Stimulated activated CD4-positive, alpha-beta T cell treated with anti-CD3 and anti-CD28 coated beads, Interleukin-12 subunit alpha, Interleukin-12 subunit beta, amount 100 ng/mL, for 48 hours (primary cell): ENCODE measurements at places on chromosomes 6 and 20.
A peak's percentile ranks its signal among the peaks of the same experiment; 100 is the strongest.

GRCh38 chr20:47196091-47197081 lies 160.1 kb downstream of the ZMYND8 start:
- DNase-seq, result peak; percentile 69

DNA sequence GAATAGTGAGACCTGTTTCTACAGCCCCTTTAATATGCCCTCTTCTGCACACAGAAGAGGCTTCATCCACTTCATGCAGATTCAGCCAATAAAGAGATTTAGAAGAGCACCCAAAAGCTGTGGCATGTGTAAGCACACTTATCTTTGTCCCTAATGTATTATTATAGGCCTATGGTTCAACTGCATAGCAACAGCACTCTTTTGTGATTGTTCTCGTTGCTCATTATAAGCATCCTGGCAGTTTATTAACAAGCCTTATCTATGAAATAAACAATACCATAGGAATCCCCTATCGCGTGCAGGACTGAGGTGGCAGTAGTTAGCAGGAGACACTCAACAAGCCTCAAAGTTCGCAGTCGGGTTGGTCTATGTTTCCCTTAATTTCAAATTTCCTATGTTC lies 138.5 kb upstream of the BEND6 start:
- DNase-seq, result no peak

DNA sequence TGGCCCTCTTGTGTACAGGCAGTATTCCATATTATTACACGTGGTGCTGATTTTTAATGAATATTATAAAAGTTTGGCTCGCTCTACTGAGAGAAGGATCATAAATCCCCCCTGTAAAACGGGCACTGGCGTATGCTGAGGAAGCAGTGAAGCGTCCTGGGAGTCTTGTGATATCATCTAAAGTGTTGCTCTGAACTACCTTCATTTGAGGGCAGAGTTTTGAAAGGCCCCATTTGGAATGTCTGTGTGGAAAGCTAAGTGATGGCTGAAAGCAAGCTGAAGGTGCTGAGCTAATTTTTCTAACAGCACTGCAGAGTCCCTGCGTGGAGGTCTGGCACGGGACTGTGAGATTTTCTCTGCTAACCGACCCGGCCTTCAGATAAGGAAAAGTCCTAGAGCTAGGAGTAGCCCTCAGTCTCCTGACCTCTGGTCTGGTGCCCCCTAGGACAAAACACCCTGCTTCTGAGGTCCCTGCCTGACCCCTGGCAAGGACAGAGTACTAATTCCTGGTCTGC lies 1.3 kb upstream of the BACH2 start:
- no peak for DNase-seq

DNA sequence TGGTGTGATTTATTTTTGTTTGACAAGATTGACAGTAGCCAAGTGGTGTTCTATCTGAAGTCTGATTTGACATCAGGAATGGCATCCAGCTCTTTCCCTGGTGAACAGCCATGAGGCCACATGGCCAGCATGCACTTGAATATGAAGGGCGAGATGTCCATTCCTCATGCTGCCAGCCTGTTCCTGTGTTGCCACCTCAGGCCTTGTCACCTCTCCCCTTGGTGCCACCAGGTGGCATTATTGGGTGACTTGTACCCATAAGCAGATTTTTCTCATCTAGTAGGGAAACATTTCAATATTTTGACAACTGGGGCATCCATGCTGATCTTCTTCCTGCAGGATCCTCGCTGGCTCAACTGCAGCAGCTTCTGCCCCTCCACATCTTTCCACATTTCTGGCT lies 199.1 kb downstream of the ERMARD start:
- no peak for DNase-seq

DNA sequence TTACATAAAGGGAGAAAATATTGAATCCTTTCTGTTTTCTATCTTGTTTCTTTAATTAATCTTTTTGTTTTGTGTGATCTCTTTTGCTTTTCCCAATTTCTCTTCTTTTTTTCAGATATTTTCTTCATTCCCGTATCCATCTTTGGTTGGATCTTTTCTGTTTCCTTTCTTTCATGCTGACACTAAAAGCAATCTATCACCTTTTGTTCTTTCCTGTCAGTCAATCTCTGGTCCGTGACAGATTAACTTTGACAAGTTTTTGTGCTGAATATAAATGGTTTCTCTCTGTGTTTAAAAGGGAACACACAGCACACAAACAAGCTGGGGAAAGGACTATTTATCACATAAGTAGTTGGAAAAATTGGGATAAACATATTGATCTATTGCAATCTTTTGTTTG lies 162.8 kb downstream of the GRM1 start:
- no peak for DNase-seq

DNA sequence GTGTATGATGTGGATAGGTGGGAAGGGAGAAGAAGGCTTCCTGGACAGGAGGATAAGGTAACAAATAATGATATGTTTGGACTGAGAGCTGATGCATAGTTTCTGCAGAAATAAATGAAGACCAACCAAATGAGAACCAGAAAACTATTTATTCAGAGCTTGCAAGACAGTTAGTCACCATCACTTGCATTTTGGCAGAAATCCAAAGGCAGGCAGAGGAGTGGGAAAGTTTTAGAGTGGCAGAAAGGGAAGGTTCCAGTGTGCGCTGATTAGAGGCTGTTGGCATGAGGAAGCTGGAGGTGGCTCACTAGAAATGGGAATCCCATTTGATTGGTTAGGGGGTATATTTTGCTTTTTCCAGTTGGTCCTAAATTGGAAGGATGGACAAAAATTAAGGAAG lies 13.0 kb upstream of the F13A1 start:
- no peak for DNase-seq

DNA sequence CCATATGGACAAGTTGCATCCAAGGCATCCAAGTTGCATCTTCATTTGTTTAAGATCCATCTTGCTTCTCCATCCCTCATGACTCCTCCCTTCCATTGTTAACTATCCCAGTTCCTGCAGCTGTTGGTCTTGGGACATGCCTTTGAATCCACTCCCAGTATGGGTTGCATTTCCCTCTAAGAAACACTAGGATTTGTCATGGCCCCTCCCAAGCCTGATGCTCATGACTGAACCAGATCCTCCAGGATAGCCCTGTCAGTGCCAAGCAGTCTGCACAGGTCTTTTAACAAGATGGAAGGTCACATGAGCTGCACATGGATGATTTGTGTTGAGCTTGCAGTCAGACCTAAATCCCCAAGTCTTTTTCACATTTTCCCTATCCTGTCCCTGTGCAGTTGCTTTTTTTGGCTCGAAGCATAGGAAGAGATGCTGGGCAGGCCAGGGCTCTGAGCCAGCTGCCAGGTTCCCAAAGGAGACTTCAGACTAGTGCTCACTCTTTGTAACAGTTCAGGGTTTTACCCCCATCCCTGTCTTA lies 4.2 kb downstream of the PPP2R5D start:
- DNase-seq, result no peak

GRCh38 chr6:14075095-14075503 lies 42.5 kb upstream of the CD83 start:
- DNase-seq, result no peak

GRCh38 chr6:4125500-4125899 lies 9.9 kb downstream of the ECI2 start:
- no peak for DNase-seq

DNA sequence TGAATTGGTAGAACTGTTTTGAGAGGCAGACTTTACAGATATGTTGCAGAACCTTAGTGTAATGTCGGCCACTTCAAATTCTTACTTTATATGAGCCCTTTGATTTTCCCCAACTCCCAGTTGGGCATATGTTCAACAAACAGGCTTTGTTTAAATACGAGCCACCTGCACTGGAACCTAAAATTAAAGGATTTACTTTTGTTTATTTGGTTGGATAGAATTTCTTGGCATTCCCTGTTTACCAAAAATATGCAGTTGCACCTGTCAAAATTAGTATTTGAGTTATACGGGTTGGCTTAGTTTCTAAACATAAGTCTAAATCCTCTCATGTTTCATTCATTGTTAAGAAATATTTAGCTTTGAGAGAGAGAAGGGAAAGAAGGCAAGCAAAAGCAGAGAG lies 2.4 kb upstream of the GLYATL3 start:
- no peak for DNase-seq

GRCh38 chr20:25355011-25355595 lies 35.5 kb downstream of the ABHD12 start:
- DNase-seq, result no peak

DNA sequence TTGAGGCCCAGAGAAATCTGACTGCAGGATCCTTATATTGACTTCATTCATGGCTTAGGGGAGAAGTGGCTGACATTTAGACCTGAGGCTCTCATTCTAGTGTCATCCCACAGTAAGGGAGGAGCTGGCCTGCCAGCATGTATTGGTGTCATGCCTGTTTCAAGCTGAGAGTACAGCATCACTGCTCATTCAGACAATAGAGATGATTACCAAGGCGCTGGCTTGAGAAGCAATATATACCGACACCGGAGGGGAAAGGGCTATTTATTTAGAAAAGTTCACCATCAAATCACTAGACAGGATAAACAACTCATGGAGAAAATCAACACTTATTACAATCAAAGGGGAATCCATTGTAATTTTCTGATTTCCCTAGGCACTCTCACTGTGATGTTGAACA lies 84.4 kb upstream of the HDAC2 start:
- DNase-seq, result no peak

- DNase-seq, result no peak
These were observed 24.4 kb downstream of the UQCC1 start for GRCh38 chr20:35387334-35387733.

DNA sequence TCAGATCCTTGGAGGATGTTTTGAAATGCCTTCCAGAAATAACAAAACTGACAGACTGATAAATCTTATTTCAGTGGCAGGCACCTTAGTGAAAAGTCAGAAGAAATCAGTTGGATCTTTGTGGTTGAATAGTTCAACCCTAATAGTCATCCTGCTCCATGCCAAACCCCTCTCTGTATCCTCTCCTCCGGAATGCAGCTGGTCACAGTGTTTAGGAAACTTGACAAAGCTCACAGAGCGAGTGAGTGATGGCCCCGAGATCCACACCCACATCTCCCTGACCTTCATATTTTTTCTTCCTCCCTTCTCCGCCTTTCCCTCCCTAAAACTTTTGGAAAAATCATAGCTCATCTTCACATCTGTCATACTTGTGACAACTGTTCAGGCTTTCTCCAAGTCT lies 464.8 kb upstream of the CDH4 start:
- DNase-seq, result no peak

- no peak for DNase-seq
These were observed 16.9 kb downstream of the MPC1 start for GRCh38 chr6:166365806-166366205.

DNA sequence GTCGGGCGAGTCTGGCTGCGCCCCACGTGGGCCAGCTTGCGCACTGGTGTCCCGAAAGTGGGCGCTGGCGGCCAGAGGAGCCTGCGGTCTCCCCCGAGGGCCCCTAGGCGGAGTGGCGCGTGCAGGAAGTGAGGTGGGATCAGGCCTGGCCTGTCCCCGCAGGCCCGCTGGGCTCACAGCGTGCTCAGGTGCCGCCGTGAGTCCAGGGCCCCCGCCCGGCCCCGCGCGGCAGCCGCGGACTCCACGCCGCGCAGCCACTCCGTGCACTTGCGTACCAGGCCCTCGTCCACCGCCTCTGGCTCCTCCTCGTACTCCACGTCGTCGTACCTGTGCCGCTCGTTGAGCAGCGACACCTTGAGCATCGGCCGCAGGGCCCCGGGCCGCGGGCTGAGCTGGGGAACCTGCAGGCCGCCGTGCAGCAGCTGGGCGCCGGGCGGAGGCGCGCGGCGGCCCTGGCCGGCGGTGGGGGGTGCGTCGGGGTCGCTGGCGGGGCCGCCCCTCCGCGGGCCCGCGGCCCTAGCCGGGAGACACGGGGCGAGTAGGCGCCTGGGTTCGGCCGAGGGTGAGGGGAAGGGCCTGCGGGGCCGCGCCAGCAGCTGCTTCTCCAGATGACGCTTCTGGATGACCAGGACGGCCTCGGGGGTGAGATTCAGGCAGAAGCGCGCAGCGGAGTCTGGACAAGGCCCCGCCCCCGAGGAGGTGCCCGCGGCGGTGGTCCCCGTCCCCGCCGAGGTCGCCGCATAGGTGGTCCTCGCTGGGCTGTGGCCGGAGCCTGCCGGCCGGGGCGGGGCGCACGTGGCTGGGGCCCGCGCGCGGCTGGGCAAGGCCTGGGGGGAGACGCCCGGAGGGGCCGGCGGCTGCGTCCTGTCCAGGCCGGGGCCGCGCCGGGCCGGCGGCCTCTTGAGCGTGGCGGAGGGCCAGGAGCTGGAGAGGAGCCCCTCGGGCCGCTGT lies 835 bp downstream of the PRR18 start:
- DNase-seq, result no peak

GRCh38 chr6:139925894-139926641 lies 551.6 kb upstream of the CITED2 start:
- no peak for DNase-seq

- DNase-seq, result no peak
These were observed 69.3 kb downstream of the IBTK start for GRCh38 chr6:82178077-82178758.

GRCh38 chr6:73389854-73390253 lies 4.8 kb upstream of the DDX43 start:
- DNase-seq, result no peak
